ENCODE measurements at places on chromosomes 7 and 10.

DNA sequence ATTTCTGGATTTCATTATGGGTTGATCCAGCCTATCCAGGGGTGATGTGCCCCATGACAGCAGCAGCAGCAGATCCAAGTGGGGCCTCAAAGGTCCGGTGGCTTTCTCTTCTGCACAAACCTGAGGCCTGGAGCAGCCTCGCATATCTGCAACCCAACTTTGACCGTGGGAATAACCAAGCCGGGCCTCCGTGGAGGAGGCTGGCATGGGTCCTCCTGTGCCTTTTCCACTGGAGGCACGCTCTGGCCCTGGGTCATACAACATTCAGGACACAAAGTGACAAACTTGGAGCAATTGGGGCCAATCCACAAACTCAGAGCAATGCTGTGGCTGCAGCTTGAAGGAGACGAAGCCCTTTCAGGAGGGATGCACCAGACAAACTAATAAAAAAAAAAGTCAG lies 330.0 kb upstream of the MKI67 start:
- no peak for DNase-seq

- no peak for DNase-seq
Observed at GRCh38 chr10:14358886-14359573, 28.3 kb upstream of the FRMD4A start.

- DNase-seq, result no peak
Observed at GRCh38 chr7:5779141-5779540, 2.3 kb downstream of the RNF216 start.

GRCh38 chr10:88233870-88234269 lies 349.2 kb downstream of the RNLS start:
- DNase-seq, result no peak

GRCh38 chr7:143375298-143376034 lies 5.7 kb upstream of the ZYX start:
- peak; percentile 57 for DNase-seq

DNA sequence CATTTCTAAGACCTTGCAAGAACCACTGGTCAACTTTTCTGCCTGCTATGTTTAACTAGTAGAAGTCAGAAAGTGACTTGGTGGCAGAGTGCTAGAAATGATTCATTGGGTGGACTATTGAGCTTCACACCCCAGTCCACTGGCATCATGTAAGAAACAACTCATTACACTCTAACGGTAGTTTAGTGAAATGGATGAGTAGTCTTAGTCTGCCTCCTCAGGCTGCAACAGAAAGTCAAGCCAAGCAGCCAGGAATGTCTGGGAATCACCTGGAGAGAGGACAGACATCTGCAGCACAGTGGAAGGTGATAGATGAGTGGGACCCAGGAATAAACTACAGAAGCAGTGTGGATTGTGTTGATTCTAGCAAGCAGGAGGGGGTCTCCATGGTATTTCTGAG lies 125.4 kb downstream of the AUTS2 start:
- DNase-seq, result no peak
